ENCODE measurements at places on chromosomes 5 and 9.
A peak's percentile ranks its signal among the peaks of the same experiment; 100 is the strongest.

- DNase-seq, result no peak
Observed at GRCh38 chr5:132841305-132841704, 10.9 kb upstream of the SHROOM1 start.

DNA sequence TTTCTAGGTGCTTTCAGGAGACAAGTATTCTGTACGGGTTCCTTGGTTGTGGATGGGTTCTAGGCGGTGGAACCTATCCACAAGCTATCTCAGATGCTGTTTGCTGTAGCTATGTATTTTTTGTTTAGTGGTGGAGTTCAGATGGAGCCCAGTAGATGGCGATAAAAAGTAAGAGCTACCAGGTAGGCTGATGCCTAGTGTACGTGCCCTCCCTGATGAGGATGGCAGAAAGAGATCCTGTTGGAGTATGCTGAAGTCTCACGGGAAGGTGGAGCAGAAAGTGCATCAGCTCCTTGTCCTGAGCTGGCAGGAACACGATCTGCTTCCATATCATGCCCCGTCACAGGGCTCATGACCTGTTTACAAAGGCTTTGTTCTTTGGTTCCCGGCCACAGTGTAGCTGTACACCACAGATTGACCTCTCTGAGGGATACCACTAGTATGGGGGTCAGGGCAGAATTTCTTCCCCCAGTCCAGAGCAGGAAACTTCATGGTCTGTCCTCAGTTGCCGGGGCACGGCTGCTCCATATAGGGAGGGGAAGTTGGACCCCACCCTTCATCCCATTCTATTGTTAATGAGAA, 12.6 kb upstream of the UGT3A2 start:
- no peak for DNase-seq

DNA sequence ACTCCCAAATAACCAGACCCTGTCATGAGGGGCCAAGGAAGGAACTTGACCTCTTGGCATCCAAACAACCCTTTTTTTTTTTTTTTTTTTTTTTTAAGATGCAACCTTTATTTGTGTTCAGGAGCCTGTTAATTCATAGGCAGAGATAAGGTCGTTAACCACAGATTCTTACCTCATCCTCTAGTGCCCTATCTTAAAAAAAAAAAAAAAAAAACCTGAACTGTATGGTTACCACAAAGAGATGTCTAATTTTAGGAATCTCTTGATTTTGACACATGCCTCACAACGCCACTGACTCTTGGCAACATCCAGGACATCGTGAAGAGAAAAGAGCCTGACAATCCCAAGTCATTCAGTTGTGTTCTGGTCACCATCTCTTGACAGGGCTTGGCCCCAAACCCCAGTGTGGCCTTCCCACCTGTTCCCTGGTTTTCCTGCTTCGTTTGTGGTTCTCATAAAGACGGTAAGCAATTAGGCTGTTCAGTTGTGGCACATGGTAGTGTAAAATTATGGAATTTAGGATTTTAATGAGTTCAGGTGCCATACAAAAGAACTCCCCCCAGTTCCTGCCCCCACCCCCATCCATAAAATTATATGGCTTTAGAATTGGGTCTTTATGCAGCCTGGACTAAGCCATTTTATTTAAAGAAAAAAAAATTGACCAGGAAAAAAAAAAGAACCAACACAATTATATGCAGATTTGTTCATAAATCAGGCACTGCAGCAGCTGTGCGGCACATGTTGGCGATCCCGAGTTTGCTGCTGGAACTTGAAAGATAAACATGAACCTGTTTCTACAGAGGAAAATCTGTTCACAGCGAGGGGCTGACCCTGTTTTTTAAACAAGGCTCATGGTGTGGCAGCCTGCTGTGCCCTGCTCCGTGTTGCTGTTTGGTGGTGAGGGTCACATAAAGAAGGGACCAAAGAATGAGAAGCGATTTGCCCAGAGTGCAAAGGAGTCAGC, 267.8 kb upstream of the CLINT1 start:
- no peak for DNase-seq

- DNase-seq, result no peak
Observed at GRCh38 chr9:103978396-103978795, 115.7 kb upstream of the SMC2 start.

- peak; percentile 8 for DNase-seq
Observed at GRCh38 chr9:13279284-13280141, at the start of gene MPDZ. MPDZ (minus strand) TSS chr9:13279692; CDS start chr9:13250315, 29,377 bp downstream.

- DNase-seq, result no peak
Observed at GRCh38 chr9:92295240-92295790, 1.8 kb upstream of the IARS1 start.

DNA sequence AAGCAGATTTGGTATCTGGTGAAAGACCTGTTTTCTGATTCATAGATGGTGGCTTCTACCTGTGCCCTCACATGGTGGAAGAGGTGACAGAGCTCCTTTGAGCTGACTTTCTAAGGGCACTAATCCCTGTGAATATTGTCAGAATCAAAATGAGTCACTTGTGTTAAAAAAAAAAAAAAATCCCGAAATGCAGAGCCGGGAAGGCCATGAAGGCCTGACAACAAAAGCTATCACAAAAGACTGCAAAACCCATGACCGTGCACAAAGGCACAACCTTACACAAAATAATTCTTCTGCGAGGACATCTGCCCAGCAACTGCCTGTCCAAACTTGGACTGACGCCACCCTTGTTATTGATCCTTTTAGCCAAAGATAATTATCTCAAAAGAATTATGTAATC, 19.6 kb upstream of the UBTD2 start:
- no peak for DNase-seq

- DNase-seq, result no peak
Observed at GRCh38 chr5:58872670-58873273, 289.9 kb downstream of the RAB3C start.

DNA sequence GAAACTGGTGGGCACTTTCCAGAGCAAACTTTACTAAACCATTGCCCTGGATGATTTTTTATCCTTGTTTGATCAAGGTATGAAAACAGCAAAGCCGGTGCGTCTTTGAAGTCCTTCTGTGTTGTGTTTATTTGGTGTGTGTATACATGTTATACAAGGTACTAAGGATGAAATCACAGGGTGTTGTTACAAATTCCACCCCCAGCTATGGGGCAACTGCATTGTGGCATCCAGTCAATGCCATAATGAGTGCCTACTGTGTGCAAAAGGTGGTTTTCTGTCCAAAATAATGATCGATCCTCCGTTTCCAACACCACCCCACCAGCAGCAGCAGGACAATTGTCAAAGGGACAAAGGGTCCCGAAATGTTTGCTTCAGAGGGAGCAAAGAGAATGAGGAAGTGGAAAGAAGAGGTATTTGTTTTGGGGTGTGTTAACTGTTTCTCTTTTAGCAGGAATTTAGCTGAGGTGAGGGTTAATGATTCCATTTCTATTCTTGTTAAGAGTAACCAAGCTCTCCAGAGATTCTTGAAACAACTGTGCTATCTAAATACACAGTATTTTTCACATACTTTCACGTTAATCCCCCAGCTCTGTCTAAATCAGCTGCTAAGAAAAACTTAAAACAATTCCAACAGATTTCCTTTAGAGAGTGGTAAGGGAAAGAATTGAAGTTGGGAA, 568.7 kb upstream of the KLF4 start:
- no peak for DNase-seq

GRCh38 chr5:40402007-40402364, 277.7 kb upstream of the PTGER4 start:
- no peak for DNase-seq

- DNase-seq, result no peak
Observed at GRCh38 chr9:109787735-109788134, 7.7 kb downstream of the PALM2AKAP2 start.

DNA sequence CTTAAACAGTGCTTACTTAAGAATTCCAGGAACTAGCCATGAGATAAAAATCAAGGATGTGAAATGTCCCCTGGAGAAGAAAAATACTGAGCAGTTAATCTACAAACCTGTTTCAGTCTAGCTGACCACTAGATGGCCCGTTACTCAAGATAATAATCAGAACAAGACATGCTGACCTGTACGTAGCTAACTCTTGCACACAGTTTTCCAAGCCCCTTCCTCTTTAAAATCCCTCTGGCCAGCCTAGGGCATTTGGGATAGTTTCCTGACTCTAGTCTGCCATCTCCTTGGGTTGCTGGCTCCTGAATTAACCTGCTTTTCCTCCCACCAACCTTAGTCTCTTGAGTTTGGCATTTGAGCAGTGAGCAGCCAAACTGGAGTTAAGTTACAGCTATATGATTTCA, 59.2 kb upstream of the TRAF1 start:
- no peak for DNase-seq

GRCh38 chr5:72694856-72695255, 121.6 kb upstream of the TNPO1 start:
- no peak for DNase-seq

GRCh38 chr9:108413809-108414208, 442.0 kb downstream of the ACTL7B start:
- no peak for DNase-seq

DNA sequence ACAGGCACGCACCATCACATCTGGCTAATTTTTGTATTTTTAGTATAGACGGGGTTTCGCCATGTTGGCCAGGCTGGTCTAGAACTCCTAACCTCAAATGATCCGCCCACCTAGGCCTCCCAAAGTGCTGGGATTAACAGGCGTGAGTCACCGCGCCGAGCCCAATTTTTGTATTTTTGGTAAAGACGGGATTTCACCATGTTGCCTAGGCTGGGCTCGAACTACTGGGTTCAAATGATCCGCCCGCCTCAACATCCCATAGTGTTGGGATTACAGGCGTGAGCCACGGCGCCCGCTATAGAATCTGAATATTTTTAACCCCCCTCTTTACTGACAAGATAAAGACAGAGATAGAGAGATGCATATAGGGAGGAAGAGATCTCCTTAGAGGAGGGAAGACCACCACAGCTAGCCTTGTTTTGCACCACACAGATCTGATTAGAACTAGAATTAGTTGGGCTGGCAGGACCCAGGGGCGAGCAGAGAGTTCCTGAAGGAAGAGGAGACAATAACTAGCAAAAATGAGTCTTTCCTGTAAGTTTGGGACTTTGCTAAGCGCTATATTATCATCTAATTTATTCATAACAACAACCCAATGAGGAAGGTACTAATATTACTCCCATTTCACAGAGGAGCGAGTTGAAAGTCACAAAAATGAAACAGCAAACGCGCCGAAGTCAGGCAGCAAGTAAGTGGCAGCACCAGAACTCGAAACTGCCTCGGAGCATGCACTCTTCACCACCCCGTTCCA, 1.5 kb upstream of the ANKHD1 start:
- DNase-seq, result no peak

DNA sequence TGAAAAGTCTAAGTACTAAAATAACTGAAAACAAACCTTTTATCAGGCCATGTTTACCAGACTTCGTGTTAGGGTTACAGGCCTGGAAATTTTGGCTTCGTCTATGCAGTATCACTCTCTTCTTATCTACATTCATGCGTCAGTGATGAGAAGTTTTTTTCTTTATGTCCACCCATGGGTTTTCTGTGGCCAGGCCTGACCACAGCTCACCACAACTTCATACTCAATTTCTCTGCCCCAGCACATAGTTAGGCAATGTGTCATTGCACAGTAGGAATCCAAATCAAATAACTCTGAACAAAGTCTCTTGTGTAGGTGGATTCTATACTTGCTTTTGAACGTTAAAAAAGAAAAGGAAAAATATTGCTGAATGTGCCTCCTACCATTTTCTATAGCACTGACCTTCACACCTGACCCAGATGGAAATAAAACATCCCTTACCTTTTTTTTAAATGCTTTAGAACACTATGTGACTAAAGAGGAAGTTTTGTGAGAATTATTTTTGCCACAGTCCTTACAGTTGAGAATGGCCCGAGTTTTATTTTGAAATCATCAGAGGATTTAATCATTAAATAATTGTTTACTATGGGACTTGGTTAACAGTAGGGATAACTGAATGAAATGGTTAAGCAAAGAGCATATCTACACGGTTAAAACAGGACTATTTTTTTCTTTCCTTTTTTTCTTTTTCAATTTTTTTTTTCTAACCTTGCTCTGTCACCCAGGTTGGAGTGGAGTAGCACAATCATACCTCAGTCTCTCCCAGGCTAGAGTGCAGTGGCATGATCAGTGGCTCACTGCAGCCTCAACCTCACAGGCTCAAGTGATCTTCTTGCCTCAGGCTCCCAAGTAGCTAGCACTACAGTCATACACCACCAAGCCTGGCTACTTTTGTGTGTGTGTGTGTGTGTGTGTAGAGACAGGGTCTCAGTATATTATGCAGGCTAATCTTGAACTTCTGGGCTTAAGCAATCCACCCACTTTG, 1247.0 kb upstream of the ACO1 start:
- DNase-seq, result no peak

DNA sequence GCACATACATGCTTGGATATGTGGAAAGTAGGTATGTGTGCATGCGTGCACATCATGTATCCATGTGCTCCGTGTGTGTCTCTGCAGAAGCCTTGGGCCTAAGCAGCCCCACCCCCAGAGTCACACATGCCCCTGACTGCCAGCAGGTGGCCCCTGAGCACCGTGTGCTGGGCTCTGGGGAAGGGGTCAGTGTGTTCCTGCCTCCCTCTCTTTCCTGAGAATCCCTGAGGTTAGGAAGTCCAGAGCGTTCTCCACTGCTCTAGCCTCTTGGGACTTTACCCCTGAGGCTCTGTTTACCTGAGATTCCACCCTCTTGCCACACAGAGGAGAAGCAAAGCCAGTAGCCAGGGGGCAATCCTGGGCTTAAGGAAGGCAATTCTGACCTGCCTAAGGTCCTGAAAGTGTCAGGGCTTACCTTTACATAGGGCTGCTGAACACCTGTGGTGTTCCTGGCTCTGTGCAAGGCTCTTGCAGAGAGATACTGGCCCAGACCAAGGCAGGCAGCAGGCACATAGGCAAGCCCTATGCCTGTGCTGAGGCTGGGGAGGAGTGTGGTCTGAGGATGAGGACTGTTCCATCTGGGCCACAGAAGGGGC, 207.3 kb downstream of the TMEM38B start:
- no peak for DNase-seq

DNA sequence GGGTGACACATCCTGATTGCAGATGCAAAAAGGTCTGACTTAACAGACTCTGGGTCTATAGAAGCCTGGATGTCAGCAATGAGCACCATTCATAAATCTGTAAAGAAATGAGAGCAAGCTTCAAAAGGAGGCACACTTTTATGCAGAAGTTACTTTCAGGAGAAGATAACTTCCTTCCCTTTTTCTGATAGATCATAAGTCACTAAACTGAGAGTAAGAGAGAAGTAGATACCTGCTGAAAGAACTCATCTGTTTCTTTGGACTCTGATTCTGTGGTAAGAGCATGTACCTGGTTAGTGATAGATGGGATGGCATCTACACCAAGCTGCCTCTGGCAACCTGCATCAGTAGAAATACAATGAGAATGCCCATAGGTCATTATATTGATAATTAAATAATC, 525.6 kb downstream of the CETN3 start:
- DNase-seq, result no peak

- DNase-seq, result no peak
Observed at GRCh38 chr9:36971935-36972488, 62.1 kb downstream of the PAX5 start.

DNA sequence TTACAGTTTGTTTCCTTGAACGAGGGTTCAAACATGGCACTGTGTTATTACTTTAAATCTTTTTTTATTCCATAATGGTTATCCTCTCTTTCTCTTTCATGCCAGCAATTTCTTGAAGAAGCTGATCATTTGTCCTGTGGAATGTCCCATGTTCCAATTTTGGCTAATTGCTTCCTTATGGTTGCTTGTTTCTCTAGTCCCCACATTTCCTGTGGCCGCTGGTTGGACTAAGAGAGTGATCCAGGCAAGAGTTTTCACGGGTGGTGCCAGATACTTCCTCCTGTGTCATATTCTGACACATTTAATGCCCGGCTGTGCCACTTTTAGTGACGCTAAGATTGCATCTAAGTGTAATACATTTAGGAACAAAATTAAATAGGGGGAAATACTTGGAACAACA, 83.8 kb upstream of the FAM169A start:
- no peak for DNase-seq

- no peak for DNase-seq
Observed at GRCh38 chr5:90854169-90854568, 295.6 kb downstream of the ADGRV1 start.

All from activated gamma-delta T cell (primary cell).